ENCODE measurements at places on chromosomes 5 and 9. TPM values are rescaled to one million over a fixed set of nuclear protein-coding genes. Genes with fewer than 3 reads are reported as not detected.

DNA sequence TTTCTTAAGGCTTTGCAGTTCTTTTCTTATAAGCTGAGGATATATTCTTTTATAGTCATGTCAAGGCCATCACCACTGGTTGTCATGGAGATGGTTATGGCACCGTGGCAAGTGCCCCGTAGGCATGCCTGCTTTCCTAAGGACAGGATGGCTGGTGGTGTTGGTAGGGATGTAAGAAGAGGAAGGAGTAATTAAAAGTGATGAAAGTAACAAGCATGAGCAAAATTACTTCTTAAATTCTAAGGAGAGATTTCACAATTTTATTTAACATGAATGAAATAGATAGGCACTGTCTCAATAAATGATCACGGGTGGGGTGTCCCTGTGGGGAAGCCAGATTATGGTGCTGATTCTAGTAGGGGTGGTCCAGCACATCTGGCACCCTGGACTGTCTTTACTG is 290.2 kb upstream of the KLF4 start:
- DNase-seq = no peak

DNA sequence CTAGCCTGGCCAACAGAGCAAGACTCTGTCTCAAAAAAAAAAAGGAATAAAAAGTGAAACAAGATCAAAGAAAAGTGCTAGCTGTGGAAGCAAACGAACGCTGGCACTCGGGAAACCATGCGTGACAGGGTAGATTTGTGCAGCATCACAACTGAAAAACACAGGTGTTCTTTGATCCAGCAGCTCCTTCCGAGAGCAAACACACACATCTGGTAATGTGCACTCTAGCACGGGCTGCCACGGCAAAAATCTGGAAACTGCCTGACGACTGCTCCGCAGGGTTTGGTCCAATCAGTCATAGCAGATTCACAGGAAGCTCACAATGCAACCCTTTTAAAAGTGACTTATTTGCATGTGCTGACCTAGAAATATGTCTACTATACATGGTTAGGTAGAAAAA is 80.0 kb downstream of the SYK start:
- DNase-seq = no peak

GRCh38 chr9:84759300-84759750 is 89.8 kb downstream of the NTRK2 start:
- no peak for DNase-seq

DNA sequence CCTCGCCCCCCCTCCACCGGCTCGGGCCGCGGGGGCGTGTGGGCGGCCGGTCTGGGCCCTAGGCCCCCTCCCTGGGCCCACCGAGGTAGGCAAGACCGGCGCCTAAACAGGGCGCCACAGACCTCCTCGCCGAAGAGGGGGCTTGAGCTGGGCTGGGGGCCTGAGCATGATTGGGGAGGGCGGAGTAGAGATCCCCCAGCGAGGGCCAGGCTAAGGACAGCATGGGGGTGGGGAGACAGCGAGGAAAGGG is 108.9 kb downstream of the PSD2 start:
- DNase-seq = no peak

GRCh38 chr9:77011973-77012821 is 7.3 kb upstream of the FOXB2 start:
- no peak for DNase-seq

GRCh38 chr9:87684627-87685219 is 41.2 kb upstream of the CTSL start:
- no peak for DNase-seq

DNA sequence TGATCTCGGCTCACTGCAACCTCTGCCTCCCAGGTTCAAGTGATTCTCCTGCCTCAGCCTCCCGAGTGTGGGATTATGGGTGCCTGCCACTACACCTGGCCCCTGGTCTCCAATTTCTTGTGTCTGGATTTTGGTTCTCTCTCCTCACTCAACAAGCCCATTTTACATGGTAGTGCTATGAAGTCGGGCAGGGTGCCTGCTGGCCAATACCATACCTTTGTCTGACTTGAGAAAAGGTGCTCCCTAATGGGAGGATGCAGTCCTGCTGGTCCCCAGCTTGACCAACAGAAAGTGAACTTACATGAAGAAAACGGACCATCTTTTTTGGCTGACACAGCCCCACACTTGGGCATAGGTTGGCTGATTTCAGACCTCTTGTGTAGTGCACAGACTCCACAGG is 21.6 kb upstream of the PTGS1 start:
- no peak for DNase-seq

- no peak for DNase-seq
Observed at GRCh38 chr9:137140151-137141012, 1.4 kb downstream of the GRIN1 start.

GRCh38 chr9:119588874-119589744 is 219.9 kb upstream of the BRINP1 start:
- no peak for DNase-seq

GRCh38 chr5:127943061-127943371 is 140.6 kb upstream of the SLC12A2 start:
- DNase-seq = no peak

DNA sequence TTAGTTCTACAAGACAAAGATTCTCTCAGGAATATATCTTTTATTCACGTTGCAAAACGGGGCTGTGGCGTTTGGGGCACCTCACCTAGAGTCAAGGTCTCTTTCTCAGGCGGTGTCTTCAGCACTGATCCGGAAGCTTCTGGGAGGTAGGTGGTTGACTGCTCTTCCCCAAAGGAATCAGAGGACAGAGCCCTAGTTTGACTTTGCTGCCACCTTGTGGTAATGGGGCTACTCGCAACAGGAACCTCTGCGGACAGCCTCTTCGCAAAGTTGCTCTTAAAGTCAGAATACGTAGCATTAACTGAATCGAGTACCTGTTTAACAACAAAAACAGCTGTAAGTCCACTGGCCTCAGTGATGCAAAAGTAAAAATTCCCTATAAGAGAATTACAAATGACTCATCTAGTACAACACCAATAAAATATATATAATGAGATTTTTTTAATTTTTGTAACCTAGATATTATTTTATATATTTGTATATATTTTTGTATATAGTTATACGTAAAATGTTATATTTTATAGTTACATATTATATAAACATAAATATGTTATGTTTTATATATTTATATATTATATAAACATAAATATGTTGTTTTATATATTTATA is 13.3 kb upstream of the GPX8 start:
- DNase-seq = peak; percentile 67

DNA sequence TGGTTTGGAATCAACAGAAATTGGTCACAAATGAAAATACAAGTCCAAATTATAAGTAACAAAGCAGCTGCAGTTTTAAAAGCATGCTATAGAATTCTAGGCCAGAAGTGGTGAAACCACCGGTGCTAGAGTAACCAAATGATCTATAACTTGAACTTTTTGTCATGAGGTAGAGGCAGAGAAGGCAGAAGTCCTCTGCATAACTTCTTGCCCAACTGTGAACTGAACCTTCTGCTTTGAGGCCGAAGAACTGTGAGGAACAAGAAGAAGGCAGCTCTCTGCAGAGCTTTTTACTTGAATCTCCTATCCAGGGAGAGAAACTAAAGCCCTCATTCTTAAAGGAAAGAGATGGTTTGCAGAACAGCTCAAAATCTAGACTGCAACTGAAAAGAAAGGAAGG is 36.2 kb upstream of the TENT2 start:
- no peak for DNase-seq

DNA sequence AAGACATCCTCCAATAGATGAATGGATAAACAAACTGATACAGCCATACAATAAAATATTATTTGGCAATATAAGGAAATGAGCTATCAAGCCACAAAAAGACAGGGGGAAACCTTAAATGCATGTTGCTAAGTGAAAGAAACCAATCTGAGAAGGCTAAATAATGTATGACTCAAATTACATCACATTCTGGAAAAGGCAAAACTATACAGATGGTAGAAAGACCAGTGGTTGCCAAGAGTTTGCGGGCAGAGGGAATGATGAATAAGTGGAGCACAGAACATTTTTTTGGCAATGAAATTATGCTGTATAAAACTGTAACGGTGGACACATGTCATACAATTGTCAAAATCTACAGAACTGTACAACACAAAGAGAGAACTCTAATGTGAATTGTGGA is 63.3 kb downstream of the CSF2 start:
- no peak for DNase-seq

GRCh38 chr5:17511775-17512325 is 6.3 kb upstream of the TAF11L3 start:
- DNase-seq = no peak

DNA sequence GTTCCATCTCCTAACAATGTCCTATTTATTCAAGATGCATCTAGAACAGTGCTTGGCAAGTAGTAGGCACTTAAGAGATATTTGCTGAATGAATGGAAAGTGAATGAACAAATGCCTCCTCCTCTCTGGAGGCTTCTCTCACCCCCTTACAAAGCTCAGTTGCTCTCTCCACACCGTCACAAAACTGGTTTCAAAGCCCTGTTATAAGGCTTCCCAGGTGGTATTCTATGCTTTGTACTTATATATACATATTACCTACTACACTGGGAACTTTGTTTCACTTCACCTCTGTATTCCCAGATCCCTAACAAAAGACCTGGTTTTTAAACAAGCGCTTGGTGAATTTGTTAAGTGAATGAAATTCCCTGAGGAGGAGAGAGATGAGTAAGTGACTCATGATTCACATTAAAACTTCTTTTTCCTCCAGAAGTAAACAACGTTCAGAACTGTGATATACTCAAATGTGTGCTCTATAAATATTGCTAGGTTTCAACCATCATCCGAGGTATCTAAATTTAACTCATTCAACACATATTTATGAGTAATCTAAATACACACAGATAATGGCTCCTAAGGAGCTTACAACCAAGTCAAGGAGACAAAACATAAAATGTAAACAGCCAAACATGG is 36.0 kb downstream of the DENND1A start:
- no peak for DNase-seq

RUSC2 gene
- 17.1 TPM for total RNA-seq
